ENCODE measurements at places on chromosomes 6 and 20.
A peak's percentile ranks its signal among the peaks of the same experiment; 100 is the strongest.

GRCh38 chr6:7846966-7847818 is 63.4 kb downstream of the TXNDC5 start:
- no peak for DNase-seq

- DNase-seq, result peak; percentile 52
Measured at GRCh38 chr6:157667211-157668008, 155.6 kb upstream of the SNX9 start.

DNA sequence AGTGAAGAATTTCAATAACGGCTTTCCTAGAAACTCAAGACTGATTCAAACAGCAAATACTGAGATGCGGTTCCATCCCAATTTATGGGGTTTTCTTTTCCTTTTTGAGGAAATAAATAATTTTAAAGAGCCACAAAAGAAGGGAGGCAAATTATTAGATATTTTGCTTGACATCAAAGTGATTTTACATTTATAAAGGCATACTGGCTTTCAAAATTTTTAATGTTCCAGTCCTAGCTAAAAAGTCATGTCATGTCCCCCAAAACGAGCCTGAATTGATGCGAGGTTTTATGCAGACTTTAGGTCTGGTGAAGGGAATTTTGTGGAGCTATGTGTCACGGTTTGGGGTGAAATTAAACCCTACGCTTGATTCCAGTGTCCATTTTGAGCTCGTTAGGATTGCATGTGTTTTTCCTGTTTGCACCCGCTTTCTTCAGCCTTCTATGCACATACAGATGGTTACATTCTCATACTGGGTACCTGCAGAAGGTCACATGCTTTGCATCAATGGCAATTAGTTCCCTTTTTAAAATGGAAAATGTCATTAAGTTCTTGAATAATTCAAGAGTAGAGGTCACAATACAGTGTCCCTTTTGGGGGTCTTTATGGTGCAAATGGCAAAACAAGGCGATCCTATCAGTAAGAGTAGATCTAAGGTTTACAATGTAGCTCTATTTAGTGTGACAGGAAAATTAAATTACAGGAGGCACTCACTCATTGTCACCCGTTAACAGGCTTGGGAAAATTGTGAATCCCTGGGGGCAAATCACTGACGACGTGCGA is 17.3 kb downstream of the FOXA2 start:
- DNase-seq, result no peak

DNA sequence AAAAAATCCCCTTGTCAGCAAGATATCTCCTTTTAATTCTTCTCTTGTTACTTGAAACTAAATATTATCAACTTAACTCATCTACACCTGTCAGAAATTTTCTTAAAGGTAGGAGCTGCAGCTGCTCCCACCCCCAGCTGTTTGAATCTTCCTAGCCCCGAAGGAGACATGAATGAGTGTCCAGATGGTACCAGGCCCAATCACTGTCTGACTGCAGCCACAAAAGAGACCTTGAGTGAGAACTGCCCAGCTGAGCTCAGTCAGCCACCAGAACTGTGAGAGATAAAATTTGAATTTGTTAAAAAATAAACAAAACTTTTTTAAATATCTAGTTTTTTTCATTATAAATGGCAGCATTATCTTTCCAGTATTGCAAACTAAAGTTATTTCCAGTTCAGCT is 84.7 kb downstream of the PRSS35 start:
- no peak for DNase-seq

GRCh38 chr20:48042628-48043027 is 257.3 kb upstream of the SULF2 start:
- no peak for DNase-seq

- DNase-seq, result no peak
Measured at GRCh38 chr6:29509239-29509638, 21.5 kb upstream of the MAS1L start.

GRCh38 chr6:149440735-149441671 is 40.9 kb downstream of the SUMO4 start:
- no peak for DNase-seq

DNA sequence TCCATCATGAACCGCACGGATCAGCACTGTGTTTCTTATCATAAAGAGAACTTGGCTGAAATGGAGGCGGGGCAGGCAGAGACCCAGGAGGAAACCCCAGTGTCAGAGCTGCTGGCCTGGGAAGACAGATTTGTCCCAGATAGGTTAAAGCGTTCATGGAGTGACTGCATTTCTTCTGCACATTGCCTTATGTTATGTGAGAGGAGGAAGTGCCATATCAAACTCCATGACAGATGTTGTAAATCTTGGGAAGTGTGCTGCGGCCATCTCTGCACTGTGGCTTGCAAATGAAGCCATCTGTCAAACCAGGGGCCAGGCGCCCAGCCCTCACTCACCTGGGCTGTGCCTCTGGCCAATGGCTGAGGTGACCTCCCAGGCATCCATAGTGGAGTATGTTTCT is 163.0 kb downstream of the SLC24A3 start:
- DNase-seq, result no peak

- DNase-seq, result no peak
Measured at GRCh38 chr6:64010010-64010409, 374.4 kb downstream of the PHF3 start.

DNA sequence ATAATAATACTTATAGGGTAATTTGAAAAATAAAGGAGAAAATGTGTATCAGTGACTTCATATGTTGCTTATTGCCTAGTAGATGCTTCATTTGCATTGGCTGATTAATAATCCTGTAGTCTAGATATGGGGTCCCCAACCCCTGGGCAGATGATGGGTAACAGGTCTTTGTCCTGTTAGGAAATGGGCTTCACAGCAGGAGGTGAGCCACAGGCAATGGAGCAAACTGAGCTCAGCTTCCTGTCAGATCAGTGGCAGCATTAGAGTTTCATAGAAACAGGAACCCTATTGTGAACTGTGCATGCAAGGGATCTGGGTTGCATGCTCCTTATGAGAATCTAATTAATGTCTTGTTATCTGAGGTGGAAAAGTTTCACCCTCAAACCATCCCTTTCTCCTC is 1049.5 kb upstream of the EPHA7 start:
- DNase-seq, result no peak

DNA sequence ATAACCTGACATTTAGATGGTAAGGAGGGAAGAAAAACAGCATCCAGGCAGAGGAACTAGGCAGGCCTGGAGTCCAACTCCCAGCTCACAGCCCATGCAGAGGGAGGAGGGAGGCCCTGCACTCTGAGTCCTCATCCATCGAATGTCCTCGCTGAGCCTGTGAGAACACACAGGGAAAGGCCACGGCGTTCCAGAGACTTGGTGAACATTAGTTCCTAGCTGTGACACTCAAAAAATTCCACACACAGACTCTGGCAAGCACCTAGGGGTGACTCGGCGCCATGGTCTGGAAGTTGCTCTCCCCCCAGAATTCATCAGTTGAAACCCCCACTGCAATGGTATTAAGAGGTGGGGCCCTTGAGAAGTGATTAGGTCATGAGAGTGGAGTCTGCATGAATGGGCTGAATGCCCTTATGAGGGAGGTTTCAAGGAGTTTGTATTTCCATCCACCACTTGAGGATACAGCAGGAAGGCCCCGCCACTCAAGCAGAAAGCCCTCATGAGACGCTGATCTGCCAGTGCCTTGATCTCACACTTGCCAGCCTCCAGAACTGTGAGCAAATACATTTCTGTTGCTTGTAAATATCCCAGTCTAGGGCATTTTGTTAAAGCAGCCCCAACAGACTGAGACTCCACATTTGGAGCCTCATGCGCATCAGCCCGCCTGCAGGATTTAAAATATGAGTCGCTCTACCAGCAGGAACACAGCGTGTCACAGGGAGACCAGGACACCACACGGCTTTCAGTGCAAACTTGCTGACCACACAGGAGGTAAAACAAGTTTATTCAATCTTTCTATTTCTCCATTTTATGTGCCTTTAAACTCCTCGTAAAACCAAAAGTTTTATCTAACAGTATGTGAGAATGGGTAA is 73.9 kb downstream of the WDR27 start:
- DNase-seq, result no peak

DNA sequence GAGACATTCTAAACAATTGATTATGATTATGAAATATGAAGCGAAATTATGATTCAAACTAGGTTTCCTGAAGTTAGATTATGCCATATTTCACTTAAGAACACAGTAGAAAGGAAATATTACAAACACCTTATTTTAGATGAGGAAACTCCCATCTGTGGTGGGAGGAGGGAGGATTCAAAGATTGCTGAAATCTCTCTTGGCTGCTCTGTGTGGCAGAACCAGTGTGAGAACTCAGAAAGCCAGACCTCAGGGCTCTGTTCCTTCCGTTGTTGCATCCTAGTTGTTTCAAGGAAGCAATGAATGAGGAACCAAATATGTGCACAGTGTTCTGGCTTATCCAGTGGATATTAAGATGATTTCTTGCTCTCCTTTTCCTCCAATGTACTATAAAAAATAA is 2.1 kb downstream of the TAAR5 start:
- DNase-seq, result no peak

DNA sequence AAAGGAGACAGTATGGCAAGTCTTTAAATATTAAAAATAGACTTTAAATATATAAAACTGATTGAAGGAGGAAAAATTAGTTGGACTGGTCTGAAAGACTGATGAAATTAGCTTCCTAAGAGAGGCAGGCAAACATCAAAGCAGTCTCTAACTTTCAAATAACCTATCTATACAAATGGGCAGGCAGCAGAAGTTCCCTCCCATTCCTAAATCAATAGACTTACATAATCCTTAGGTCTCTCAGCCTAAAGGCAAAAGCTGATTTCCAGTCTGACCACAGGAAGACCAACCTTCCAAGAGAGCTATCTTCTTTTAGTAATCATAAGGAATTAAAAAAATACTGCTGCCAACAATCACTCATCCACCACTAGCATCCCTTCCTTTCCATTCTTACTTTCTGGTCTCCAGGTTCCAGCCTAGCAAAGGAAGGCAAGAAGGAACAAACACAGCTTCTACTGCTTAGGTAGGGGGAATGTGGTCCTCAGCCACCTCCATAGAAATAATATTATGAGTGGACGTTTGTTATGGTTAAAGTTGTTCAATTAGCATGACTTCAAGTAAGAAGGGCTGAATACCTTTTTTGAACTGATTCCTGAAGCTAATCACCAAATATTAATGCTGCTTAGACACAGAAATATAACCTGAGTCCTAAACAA is 44.1 kb downstream of the SESN1 start:
- no peak for DNase-seq

DNA sequence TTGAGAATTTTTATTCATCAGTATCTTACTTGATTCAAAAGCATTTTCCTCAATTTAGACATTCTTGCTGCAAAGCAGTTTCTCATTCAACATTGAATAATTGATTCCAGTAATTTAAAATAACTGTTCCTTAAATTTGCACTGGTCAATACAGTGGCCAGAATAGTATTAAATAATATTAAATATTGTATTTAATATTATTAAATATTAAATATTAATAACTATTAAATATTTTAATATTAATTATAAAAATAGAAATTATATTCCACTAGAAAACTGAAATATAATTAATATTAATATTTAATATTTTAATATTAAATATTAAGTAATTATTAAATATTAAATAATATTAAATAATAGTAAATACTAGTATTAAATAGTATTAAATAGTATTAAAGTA is 758.8 kb downstream of the EYS start:
- DNase-seq, result no peak

DNA sequence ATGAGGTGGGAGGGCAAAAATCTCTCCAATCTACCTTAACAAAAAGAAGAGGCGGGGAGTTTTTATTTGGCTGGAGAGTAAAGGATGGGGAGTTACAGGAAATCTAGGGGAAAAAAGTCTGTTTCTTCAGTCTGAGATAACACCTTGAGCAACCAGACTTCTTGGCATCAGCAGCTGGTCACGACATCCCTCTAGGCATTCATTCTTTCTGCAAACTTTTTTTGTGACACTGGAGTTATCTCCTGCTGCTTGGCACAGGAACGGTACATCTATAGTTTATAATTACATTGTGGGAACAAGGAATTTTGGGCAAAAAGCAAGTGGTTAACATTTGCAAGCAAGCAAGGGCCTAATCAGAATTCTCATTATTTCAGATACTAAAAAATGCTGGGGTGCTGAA is 50.6 kb upstream of the IFNGR1 start:
- DNase-seq, result no peak

DNA sequence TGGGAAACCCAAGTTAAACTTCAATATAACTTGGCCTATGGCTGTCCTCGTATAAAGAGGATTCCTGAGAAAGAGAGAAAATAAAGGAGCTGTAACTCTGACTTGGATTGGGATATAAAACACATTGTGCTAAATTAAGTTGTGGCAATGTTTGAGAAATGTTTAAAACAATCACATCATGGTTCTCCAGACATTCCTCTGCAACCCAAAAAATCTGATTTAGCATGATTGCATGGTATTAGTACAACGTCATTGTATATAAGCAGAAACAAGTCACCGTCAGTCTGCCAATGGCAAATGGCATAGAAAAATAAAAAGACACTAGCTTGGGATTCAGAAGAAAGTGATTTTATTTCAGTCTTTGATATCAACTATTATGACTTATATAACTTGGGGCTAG is 140.2 kb upstream of the FAM83B start:
- no peak for DNase-seq

GRCh38 chr6:22372922-22373321 is 76.1 kb upstream of the PRL start:
- DNase-seq, result no peak

GRCh38 chr6:163327921-163328320 is 86.6 kb upstream of the QKI start:
- DNase-seq, result no peak

Data from SW 1271 (cell line).